Aorta (tissue), 5 donors: ENCODE measurements at places on chromosomes 12 and 14. TPM values are rescaled to one million over a fixed set of nuclear protein-coding genes. Genes with fewer than 3 reads are reported as not detected.

The SLC10A1 gene
- total RNA-seq: not detected

The TDRD9 gene
- total RNA-seq: 2.7 TPM

DNA sequence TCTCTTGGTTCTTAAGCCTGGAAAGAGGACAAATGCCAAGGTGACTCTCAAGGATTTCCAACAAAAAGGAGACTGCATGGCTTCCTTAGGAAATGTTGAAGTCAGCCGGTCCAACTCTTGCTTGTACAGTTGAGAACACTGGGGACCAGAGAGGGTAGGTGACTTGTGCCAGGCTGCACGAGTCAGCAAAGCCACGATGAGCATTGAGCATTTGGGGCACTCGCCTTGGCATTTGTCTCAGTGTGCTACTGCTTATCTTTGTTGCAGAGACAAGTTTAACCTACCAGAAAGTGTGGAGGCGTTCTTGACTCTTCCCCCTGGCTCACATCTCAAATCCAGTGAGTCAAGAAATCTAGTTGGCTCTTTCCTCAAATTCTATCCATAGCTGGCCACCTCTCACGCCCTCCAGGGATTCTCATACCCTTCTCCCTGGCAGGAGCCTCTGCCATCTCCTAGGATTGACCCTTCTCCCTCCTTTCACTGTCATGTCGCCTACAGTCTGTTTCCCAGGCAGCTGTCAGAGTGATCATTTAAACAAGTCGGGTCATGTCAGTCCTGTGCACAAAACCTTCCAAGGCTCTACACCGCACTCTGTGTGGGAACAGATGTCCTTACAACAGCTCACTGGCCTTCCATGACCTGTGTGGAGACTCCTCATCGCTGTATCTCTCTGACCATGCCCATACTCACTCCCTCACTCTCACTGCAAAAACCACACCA, 17.2 kb upstream of the KRT83 start:
- no peak for DNase-seq

DNA sequence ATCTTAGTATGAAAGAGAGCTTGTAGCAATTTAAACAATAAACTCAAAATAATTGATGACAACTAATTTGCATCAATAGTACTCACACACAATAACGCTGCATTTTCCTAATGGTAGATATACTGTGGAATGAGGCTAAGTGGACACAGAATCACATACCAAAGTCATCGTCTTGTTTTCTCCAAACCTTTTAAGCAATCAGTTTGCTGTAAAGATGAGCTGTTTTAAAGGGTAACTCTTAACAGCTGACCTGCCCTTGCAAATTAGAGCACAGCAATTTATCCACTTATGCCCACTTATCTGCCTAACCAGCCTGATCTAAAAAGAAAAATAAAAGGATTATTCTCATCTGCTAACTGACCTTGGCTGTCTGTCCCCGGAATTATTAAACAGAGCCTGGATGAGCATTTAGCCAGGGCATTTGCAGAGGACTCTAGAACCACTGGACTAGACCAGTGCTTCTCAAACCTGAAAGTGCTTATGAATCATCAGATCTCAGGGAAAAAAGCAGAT, 174.3 kb upstream of the BCL2L14 start:
- DNase-seq: no peak

The TAPBPL gene
- total RNA-seq: 29.3 TPM

The MPHOSPH9 gene
- 13.4 TPM for total RNA-seq

DNA sequence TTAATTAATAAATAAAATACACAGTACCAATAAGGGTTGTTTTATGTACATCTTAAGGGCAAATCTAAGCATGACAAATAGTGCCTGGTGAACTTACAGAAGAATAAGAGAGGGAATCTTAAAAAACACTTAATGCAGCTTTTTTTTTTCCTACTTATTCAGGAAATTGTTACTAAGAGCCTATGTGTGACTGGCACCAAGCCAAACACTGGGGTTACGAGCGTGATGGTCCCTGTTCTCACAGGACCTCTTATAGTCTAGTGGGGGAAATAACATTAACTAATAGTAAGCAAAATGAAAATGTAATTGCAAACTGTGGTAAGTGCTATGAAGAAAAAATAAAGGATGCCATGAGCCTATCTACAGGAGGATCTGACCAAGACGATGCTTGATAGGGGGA, 53.6 kb downstream of the RTN1 start:
- no peak for DNase-seq
